Sigmoid colon (tissue), 7 donors: ENCODE measurements at places on chromosomes 6 and 20. TPM values are rescaled to one million over a fixed set of nuclear protein-coding genes. Genes with fewer than 3 reads are reported as not detected.

The SRSF12 gene
- 3.6 TPM for total RNA-seq

- no peak for DNase-seq
Measured at GRCh38 chr20:7980332-7981046, 39.1 kb downstream of the TMX4 start.

The PSMB9 gene
- total RNA-seq = 10.2 TPM

DNA sequence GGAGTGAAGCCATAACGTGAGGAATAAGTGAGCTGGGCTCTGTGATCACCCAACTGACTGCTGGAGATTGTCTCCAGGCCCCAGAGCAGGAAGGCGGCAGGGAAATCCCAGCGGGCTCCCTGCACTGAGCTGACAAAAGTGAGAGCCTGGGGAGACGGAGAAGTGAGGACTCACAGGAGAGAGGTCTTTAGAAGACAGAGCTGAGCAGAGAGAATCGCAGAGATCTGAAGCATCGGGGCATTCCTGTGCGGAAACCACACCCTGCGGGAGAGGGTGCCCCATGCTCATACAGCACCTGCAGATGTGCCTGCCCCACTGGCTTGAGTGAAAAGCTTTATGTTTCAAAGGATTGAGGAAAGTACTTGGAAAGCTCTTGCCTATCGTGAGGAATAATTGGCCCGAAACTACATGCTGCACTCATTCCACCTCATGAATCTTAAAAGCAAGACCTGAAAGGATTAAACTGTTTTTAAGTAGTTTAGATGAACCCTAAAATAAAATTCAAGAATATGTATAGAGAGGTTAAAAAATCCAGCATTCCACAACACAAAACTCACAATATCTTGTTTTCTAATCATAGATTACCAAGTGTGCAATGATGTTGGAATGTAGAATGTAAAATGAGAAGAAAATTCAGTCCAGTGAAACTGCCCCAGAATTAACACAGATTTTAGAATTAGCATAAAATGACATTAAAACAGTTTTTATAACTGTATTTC lies 17.7 kb upstream of the THBS2 start:
- DNase-seq = peak; percentile 43

DNA sequence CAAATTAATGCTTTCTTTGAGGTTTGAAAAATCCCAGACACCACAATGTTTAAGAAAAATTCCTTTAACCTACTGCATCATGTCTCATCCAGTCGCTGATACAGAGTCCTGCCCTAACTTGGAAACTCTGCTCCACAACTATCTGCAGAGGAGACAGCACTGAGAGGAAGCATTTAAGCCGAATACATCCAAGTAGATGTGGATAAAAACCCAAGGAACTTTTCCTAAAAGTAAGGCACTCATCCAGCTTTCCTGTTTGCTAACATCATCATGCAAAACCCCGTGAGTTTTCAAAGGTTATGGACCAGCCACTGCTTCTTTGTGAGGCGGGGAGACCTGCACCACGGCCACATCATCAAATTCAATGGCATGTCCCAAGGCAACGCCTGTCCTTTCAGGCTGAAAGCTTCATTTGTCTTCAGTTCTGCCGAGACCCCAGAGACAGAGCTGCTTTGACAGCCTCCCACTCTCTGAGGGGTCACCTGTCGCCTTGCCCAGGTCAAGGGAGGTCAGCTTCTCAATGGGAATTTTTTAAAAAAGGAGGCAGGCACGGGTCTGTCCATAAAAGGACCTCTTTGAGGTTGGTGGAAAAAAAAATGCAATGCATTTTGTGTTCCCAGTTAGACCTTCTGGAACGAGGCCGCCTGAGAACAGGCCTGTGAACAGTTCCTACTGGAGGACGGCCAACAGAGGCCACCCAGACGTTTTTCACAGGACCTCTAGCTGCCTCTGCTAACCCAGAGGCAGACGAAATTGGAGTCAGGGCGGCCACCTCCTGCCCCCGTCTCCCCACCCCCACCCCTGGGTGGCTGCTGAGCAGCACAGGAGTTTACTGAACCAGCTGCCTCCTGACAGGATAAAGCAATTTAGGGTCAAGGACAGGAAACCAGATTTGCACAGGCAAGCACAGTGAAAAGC lies 142.5 kb upstream of the HDDC2 start:
- DNase-seq = peak; percentile 67

- no peak for DNase-seq
Measured at GRCh38 chr6:107284805-107285204, 169.5 kb upstream of the BEND3 start.

- no peak for DNase-seq
Measured at GRCh38 chr6:82182756-82183155, 64.8 kb downstream of the IBTK start.

DNA sequence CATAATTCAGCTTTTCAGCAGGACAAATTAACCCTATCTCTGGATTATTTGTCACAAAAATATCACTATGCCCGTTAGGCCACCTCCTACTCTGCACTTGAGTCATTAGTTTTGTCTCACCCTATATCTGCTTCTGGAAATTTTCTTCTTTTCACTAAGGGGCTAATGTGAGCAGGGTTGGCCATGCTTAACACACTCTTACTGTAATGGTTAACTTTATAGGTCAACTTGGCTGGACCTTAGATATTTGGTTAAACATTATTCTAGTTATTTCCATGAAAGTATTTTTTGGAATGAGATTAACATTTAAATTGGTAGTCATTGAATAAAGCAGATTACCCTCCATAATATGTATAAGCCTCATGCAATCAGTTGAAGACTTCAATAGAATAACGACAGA lies 394.6 kb upstream of the PTCHD4 start:
- no peak for DNase-seq

GRCh38 chr6:145028144-145028818 lies 707.0 kb downstream of the EPM2A start:
- DNase-seq = no peak

GRCh38 chr6:140697585-140697984 lies 1323.1 kb upstream of the CITED2 start:
- DNase-seq = no peak

DNA sequence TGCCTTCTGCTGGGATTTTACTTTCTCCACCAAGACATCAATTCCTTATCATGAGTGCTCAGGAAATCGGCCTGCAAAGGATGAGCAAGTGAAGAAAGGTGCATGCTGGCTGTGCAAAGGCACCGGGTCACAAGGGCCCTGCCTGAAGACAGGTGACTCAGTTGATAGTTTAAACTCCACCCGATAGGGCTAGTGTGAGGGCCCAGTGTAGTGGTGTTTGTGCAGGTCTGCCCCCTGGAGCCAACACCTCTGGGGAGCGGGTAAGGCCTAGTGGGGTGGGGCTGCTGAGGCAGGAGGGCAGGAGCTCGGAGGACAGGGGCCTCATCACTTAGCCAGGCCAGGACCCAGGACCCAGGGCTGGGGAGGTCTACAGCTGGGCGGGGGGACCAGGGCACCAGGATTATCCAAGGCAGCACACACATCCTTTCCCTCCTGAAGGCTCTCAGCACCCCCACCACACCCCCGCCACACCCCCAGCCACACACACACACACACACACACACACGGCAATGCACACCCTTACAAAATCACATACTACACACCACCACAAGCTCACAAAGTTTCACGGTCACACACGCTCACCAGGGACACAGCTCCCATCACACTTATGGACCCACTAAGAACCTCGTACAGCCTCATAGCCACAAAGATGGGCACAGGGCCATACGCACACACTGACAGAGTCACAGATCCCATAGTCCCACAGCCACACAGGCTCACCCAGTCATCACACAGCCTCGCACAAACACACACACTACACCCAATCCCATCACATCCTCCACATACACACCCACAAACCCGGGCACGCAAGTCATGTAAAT lies 75.4 kb downstream of the GRM4 start:
- DNase-seq = no peak

- no peak for DNase-seq
Measured at GRCh38 chr6:72040111-72040510, 153.8 kb downstream of the RIMS1 start.

DNA sequence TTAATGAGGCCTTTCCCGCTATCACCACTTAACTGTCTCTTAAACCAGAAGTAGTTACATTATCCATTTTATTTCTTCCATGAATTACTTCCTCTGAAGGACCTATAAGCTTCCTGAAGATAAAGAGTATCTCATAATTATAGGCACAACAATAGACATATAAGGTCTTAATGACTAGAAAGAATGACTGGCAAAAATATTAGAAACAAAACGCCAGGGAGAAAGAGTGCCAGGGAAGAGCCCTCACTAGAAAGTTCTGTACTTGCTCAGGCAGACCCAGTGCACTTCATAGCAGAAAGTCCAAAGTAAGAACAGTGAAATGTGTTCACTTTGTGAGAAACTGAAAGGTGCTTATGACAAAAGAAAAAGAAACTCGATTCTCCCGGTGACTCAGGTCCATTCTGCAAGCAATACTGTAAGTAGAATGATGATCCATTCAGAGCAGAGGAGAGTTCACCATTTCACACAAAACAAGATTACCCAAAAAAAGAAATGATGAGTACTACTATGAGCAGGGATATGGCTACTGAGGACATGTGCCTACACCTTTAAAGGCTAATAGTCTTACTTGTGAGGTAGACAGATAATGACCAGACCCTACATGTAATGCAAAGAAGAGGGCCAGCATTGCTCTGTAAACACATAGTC lies 5.5 kb downstream of the ZNF334 start:
- DNase-seq = no peak

The CDH26 gene
- total RNA-seq = 5.5 TPM

DNA sequence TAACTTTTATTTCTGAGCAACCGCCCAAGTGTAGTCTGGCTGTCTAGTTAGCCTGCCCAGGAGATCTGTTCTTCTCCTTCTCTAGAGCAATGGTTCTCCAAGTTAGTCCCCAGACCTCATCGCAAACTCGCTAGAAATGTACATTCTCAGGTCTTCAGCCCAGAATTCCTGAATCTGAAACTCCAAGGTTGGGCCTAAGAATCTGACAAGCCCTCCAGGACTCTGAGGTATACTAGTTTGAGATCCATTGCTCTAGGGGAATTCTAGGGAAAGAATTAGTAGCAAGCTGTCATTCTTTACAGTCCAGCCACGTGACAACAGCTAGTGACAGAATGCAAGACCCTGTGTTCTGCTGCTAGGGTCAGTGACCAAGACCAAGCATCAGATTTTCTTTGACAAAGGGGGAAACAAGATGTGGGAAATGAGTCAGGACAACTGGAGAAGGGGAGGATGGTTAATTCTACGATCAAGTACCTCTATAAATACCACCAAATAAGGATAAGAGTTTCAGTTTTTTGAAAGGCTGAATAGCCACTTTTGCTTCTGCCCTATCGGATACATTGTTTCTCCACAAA lies 5.8 kb downstream of the UBE2V1 start:
- no peak for DNase-seq

- DNase-seq = peak; percentile 80
Measured at GRCh38 chr6:130366107-130367005, 539 bp downstream of the TMEM200A start.

- DNase-seq = no peak
Measured at GRCh38 chr20:48983423-48984400, 62.2 kb downstream of the ARFGEF2 start.

The NKX2-4 gene
- total RNA-seq = not detected

GRCh38 chr6:139474145-139475108 lies 100.0 kb upstream of the CITED2 start:
- peak; percentile 70 for DNase-seq
